ENCODE measurements at places on chromosomes 5 and 9. TPM values are rescaled to one million over a fixed set of nuclear protein-coding genes. Genes with fewer than 3 reads are reported as not detected.

The NSMF gene
- total RNA-seq: 27.4 TPM

The FAXDC2 gene
- total RNA-seq: 3.6 TPM

The NDST1 gene
- 76.7 TPM for total RNA-seq

The IL13 gene
- not detected for total RNA-seq

The GNA14 gene
- 0.40 TPM for total RNA-seq

The NACC2 gene
- total RNA-seq: 19.4 TPM

The INSL6 gene
- total RNA-seq: not detected

The PRSS3 gene
- total RNA-seq: 18.9 TPM

The CDHR2 gene
- not detected for total RNA-seq

The PCDHAC2 gene
- total RNA-seq: not detected

The CCNO gene
- 0.65 TPM for total RNA-seq

The PLPPR1 gene
- total RNA-seq: not detected

The ENTR1 gene
- 30.3 TPM for total RNA-seq

The NKD2 gene
- 102 TPM for total RNA-seq

The PCDHGC3 gene
- 51.5 TPM for total RNA-seq

The REXO4 gene
- 14.7 TPM for total RNA-seq

The POLR3G gene
- total RNA-seq: 0.72 TPM

The COL5A1 gene
- 383 TPM for total RNA-seq

The ADGRD2 gene
- total RNA-seq: not detected

The SPINK13 gene
- not detected for total RNA-seq

The ANP32B gene
- 28.7 TPM for total RNA-seq

The EQTN gene
- total RNA-seq: not detected

The NFX1 gene
- 18.8 TPM for total RNA-seq

The PCDHGB6 gene
- total RNA-seq: 5.7 TPM

The BTNL3 gene
- not detected for total RNA-seq
